ENCODE measurements at places on chromosomes 3 and 15.

GRCh38 chr3:69094467-69095205 is 9.9 kb downstream of the ARL6IP5 start:
- no peak for DNase-seq

- DNase-seq: no peak
These were observed 100.0 kb downstream of the DNAJB8 start for GRCh38 chr3:128366652-128367051.

GRCh38 chr3:8982509-8982908 is 19.2 kb upstream of the RAD18 start:
- no peak for DNase-seq

GRCh38 chr15:89384176-89384604 is 49.6 kb upstream of the POLG start:
- DNase-seq: no peak

GRCh38 chr3:4335840-4336562 is 32.8 kb downstream of the SETMAR start:
- no peak for DNase-seq

Measured in hematopoietic multipotent progenitor cell (in vitro differentiated cells).